Activated naive CD8-positive, alpha-beta T cell treated with anti-CD3 and anti-CD28 coated beads for 36 hours (primary cell): ENCODE measurements at places on chromosomes 12 and 14. TPM values are rescaled to one million over a fixed set of nuclear protein-coding genes. Genes with fewer than 3 reads are reported as not detected.

GRCh38 chr12:50537538-50537919 is 32.7 kb downstream of the DIP2B start:
- DNase-seq: no peak

GRCh38 chr12:15682826-15683225 is 106.4 kb downstream of the EPS8 start:
- DNase-seq: no peak

- no peak for DNase-seq
Measured at GRCh38 chr12:57887631-57888408, 41.3 kb upstream of the CTDSP2 start.

DNA sequence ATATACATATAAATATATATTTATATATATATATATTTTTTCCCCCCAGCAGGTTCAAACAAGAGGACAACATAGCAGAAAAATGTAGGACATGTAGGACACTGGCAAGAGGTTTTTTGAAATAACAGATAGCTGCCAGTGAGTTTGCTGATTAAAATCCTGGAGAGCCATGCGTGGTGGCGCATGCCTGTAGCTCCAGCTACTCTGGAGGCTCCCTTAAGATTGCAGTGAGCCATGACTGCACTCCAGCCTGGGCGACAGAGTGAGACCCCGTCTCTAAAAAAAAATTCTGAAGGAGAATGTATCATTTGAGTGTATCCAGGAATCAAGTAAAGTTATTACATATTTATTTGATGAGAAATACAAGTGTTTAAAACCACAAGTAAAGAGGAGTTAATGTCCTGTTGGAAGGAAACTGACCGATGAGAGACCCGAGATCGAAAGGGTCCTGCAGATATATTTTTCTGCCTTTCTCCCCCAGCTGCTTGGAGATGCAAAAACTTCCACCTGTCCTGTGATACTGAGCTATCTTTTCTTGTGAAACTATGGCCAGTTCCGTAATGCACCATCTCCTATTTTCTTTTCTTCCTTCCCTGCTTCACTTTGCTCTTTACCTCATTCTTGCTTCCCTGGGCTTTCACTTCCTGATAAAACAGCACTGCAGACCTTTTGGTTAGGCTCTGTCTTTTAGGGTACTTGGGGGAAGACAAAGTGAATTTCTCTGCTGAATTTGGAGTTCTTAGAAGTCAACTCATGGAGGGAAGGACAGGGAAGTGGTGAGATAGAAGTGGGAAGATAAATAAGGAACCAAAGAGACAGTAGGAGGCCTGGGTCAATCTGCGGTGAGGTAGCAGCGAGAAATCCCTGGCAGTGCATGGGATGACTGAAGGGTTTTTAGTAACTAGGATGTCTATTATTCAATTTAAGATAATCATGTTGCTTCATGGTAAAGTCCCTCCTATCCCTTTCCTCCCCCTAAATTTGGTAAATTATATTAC is 41.2 kb upstream of the SLC2A13 start:
- DNase-seq: no peak

- DNase-seq: no peak
Measured at GRCh38 chr14:30417999-30418398, 141.0 kb upstream of the G2E3 start.

DNA sequence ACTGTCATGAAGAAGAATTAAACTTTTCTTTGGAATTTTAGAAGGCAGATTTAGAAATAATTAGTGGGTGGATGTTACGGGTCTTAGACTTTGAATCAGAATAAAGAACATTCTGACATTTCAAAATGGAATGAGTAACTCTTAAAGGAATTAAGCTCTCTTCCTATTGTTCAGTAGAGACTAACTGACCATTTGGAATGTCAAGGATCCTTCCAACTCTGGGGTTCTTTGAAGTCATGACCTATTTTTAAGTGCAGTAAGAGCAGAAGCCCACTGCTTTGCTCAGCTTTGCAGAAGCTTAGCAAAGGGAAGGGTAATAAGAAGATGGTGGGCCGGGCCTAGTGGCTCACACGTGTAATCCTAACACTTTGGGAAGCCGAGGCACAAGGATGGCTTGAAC is 4.0 kb downstream of the CHURC1 start:
- no peak for DNase-seq

- DNase-seq: no peak
Measured at GRCh38 chr12:65608319-65608916, 215.9 kb upstream of the HMGA2 start.

DNA sequence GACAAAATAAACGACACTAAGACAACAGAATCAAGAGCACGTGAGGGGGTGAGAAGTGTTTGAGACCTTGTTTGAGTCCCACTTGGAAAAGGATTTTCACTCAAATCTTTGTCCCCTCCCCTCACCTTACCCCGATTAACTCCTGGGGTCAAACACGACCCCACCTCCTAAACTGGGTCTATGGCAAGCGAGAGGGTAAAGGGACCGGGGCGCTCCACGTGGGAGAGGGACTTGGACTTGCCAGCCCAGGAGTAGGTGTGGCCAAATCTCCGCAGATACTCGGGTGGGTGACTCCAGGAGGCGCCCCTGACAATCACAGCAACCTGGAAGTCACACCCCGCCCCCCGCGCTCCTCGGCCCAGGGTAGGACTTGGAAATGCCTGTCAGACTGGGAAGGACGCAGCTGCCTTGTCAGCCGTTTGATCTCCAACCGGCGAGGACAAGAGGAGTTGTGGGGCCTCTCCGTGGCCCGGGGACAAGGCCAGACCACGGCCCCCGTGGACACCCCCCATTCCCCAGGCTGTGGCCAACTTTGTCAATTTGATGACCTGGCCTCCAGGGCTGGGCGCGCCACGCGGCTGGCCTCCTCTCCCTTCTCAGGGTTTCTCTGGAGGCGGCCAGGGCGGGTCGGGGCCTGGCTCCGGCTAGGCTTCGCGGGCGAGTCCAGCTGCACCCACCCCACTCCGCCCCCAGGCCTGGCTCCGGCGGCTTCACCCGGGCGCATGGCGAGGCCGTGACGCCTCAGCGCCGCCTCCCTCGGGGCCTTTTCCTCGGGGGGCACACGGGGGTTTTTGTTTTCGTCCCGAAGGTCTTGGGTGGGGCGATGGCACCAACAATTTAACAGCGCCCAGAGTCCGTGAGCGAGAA is 1.1 kb upstream of the BCL11B start:
- DNase-seq: peak; percentile 83

DNA sequence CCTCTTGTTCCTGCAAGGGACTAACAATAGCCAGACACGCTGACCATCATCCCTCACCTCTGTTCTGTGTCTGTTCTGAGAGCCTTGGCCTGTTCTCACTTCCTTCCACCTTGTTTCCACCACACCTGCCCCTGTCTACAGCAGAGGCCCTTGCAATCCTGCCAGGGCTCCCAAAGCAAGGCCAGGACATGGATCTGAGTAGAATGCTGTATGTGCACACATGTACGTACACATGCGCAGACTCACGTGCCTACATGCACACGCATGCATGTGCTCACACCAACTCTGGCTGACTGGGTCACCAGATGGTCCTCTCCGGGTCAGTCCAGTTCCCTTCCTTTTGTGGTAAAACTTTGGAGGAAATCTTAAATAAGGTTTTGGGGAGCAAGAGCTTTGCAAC is 133.0 kb upstream of the C14orf180 start:
- DNase-seq: no peak

DNA sequence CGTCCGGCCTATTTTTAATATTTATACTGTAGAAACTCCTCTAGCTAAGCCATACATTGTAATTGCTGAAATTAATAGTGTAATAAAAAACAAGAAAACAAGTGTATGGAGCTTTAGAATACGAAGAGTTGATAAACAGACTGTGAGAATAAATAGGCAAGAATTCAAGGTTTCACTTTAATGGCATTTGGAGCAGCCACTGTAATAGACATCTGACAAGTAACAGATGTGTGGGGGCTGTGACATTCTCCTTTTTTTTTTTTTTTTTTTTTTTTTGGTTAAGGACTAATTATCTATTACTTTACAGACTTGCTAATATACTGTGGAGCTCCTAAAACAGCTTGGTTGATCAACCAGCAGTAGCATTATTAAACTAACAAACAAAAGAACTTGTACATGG is 42.1 kb upstream of the CFAP54 start:
- no peak for DNase-seq

DNA sequence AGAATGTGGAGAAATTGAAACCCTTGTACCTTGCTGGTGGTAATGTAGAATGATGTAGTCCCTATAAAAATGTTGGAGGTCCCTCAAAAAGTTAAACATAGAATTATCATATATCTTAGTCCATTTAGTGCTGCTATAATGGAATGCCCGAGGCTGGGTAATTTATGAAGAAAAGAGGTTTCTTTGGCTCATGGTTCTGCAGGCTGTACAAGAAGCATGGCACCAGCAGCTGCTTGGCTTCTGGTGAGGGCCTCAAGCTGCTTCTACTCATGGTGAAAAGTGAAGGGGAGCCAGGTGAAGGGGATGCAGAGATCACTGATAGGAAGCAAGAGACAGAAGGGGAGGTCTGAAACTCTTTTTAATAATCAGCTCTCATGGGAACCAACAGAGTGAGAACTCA is 233.9 kb downstream of the ADGRD1 start:
- DNase-seq: no peak

- no peak for DNase-seq
Measured at GRCh38 chr12:98744680-98745079, 99.6 kb downstream of the APAF1 start.

GRCh38 chr14:64788706-64789105 is 84.5 kb downstream of the PLEKHG3 start:
- no peak for DNase-seq

DNA sequence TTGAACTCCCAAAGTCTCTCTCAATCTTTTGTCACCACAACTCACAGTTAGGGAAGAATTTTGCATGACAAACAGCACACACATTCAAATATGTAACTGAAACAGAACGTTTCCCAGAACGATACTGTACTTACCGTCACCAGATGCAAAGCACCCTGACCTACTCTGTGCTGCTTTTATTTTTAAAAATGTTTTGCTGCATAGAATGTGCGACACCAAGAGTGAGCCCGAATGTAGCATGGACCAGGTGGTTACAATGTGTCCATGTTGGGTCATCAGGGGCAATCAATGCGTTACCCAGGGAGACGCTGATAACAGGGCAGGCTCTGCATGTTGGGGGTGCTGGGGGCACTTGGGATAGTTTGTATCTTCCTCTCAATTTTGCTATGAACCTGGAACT is 14.6 kb upstream of the EIF5 start:
- no peak for DNase-seq

DNA sequence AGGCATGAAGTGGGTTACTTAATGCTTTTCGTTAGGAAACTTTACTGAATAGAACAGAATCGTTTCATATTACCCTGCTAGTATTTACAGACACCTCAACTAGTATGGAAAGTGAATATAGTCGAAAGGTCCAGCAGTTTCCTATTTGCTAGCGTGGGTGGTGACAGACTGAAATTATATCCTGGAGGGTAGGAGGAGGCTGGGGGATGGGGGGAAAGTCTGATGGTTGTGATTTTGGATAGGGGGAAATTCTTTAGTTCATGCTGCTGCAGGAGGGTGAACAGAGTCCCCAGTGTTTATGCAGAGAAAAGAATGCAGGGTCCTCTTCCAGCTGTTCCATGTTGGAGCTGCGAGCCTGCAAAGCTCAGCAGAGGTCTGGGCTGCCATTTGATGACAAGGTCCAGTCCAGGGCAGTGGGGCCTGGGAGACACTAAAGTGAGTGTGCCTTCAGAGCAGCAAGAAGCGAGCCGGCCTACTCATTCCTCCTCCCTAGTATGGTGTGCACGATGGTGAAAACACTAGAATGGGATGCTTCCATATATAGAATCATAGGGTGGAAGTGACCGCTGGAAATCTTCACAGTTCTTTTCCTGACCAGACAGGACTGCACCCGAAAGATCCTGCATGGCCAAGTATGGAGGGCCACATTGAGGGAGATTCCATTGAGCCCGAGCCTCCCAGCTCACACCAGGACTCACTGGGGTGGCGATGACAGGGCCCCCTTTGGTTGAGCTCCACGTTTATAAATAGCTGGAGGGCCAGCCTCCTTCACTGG is 2.1 kb downstream of the SAMD4A start:
- no peak for DNase-seq

- no peak for DNase-seq
Measured at GRCh38 chr12:8513256-8513655, at the start of gene CLEC4D. Gene CLEC4D, plus strand, starts transcription at chr12:8513503. Its CDS starts 230 bp downstream, at chr12:8513733.

- no peak for DNase-seq
Measured at GRCh38 chr12:131327521-131328488, 374.1 kb downstream of the ADGRD1 start.

- no peak for DNase-seq
Measured at GRCh38 chr12:98260276-98260675, 255.1 kb upstream of the TMPO start.

DNA sequence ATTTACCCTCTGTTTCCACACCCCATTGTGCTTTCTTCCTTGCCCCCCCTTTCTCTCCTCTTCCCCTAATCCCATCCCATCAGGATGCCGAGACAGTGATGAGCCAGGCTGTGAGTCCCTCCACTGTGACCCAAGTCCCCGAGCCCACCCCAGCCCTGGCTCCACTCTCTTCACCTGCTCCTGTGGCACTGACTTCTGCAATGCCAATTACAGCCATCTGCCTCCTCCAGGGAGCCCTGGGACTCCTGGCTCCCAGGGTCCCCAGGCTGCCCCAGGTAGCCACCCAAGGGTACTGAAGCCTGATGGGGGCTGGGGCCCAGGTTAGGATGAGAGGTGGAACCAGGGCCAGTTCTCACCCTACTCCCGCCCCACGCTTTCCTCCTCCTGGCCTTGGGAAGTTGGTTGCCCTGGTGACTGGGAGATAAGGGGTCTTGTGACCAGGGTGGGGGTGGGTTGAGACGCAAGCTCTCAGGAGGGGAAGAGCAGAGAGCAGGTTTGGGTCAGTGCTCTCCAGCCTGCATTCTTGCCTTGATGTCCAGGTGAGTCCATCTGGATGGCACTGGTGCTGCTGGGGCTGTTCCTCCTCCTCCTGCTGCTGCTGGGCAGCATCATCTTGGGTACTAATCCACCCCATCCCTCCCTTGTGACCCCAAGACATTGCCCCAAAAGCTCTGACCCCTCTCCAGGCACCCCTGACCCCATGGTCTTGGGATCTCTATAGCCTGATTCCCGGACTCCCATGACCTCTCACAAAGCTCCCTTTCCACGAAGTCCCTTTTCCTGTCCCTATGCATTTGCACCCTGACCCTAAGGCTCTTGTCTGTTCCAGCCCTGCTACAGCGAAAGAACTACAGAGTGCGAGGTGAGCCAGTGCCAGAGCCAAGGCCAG is 1.2 kb downstream of the AMHR2 start:
- no peak for DNase-seq

TMEM253 gene
- not detected for total RNA-seq

IL23A gene
- total RNA-seq: 22.9 TPM

CEP128 gene
- total RNA-seq: 21.5 TPM

DTX3 gene
- total RNA-seq: 18.9 TPM

SLC16A7 gene
- 27.6 TPM for total RNA-seq

MMP19 gene
- total RNA-seq: not detected
